ENCODE measurements at places on chromosomes 5 and 9.

DNA sequence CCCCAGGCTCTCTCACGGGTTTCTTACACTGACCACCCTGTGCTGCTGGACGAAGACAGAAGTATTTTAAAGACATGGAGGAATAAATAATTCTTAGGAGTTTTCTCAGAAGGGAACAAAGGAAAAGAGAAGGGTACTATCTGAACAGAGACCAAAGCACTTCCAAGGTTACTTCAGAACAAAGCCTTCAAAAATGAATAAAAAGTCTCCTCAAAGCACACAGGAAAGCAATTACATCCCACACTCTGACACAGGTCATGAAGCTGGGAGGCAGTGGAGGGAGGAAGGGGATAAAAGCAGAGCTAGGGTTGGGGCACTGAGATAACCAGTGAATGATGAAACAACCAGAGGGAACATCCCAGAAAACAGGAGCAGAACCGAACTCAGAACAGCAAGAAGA, 151.8 kb downstream of the ARSB start:
- no peak for DNase-seq

GRCh38 chr5:32504989-32505596, 60.6 kb upstream of the ZFR start:
- DNase-seq, result no peak

- DNase-seq, result no peak
Observed at GRCh38 chr5:173907284-173907683, 19.1 kb downstream of the CPEB4 start.

DNA sequence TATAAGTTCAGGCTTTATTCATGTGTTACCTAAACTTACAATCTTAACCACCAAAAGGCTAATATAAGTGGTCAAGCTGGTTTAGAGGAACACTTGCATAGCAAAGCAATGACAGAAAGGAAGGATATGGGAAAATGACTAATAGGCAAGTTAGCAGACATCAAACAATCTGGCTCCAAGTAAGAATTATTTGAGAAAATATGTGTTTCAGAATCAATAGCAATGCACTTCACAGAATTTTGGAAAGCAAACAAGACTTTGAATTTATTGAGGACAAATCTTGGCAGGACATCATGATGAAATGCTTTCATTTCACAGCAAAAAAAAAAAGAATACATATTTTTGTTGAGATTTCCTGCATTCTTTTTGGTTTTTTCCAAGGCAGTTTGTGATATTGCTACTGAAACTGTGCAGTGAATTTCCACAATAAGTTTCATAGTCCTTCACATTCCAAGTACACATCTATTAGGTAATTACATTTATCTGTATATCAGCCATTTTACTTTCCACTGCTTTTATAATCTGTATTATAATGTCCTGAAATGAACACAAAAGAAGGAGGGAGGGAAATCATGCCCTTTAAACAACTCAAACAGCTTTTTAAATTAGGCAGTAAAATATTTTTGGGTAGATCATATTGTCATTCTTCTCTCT, 417.9 kb downstream of the NR2F1-AS1 start:
- DNase-seq, result no peak

GRCh38 chr9:98129451-98129881, 10.4 kb upstream of the TRIM14 start:
- no peak for DNase-seq

DNA sequence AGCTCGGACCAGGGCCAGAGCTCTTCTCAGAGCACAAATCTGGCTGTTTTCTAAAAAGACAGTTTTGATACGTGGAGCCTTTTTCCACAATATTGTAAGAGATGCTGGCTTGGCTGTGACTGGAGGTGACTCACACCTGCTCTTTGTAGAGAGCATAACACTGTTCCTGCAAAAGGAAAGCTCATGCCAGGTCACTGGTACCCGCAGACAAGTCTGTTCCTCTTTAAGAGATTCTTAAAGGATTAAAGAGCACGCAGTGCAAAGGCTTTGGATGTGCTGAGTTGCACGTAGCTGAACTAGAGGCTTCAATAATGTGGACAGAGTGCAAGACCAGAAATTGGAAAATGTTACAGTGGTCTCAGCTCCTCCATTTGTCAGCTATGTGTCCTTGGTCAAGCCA, 19.0 kb downstream of the ACTL7B start:
- DNase-seq, result no peak

DNA sequence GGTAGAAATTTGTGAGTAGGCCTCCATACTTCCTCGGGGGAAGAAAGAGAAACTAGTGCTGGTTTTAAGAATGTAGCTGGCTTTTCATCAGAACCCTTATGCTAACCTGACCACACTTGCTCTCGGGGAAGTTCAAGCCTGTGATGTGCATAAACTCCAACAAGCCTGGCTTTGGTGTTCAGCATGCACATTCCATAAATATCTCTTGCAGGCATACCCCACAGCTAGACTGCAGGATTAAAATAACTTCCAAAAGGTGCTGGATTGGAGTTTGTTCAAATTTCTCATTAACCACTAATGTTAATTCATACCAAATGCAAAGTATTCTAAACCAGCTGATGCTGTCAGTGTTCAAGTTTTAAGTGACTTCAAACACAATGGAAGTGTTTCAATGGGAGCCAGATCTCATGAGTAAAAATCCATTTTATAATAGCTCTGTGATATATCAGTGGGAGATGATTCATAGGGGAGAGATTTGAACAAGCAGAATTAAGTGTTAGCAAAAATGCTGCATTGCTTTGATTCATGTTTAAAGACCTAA, 79.4 kb downstream of the NPR3 start:
- DNase-seq, result no peak

DNA sequence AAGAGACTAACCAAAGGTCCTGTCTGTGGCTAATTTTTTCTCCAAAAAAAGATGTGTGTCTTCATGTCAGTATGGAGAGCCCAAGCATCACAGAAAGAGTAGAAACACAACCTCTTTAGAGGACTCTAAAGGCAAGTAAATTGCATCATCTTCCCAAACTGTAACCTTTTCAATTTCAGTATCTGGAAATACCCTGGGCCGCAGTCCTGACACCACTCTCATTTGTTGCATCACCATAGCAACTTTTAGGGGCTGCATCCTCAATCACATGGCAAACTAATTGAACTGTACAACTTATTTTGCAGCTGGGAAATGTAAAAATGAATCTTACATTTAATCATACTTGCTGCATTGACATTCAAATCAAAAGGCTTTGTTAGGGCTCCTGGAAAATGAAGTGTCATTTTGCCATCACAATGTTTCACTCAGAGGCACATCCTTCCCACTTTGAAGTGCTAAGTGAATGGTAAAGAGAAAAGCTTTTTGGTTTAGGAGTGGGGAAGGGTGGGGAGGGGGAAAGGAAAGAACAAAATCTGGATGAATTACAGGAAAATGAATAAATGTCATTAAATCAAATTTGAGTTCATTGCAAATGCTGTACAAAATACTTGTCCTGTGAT, 60.6 kb upstream of the GRIA1 start:
- DNase-seq, result no peak

DNA sequence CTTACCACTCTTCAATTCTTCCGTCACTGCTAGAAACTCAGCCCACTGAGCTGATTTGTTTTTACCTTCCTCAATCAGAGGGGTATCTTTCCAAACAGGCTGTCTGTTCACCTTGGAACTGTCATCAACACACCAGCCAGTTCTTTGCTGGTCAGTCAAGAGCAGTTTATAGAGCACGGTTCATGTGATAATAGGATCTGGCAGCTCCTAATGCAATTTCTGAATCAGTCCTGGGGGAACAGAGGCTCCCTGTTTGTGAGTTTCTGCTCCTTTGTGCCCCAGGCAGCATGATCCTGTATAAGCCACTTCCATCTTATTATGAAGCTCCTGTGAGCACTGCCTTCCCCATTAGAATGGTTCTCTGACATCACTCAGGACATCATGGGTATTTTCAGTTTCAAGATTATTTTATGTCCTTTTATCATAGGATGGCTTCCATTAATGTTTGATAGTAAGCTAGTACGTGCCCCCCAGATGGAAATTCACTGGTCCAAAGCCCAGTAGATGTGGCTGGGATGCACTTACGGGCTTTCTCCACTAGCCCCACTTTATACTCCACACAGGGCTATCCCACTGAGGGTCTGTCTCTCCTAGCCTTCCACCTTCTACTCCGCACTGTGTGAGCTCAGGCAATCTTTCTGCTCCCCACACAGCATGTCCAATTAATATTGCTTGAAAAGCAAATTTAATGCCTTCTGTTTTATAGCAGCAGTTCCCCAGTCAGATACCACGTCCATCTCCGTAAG, 85.5 kb upstream of the SPIN1 start:
- no peak for DNase-seq

DNA sequence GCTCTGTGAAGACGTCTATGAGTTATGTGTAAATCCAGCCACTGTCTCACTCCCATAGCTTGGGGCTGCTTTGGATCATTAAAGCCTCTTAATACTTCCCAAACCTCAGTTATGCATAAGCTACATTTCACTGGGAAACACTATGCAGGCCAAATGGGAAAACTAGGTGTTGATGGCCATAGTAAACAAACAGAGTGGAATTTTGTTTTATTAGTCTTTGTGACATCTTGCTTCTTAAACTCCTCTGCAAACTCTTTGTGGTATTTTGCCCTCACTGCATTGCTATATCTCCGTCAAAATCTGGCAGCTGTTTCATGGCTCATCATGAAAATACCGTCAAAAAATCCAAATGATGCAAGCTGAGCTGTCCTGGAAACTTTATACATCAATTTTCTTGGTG, 167.2 kb upstream of the HMHB1 start:
- no peak for DNase-seq

DNA sequence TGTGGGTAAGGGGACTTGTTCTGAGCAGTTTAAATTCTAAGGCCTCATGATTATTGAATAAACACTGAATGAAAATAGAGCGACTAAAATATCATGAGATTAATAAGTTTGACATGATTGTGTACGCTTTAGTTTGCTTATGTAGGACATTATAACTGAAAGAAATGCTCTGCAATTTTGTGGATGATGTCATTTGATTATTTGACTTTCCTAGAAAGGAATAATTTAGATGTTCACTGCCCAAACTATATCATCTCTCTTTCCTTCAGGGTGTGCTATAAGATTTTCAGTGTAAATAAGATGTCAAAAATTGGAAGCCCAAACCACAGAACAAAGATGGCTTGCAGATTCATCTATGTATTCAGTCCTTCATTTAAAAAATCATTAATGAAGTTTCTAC, 115.7 kb upstream of the MTAP start:
- DNase-seq, result no peak

DNA sequence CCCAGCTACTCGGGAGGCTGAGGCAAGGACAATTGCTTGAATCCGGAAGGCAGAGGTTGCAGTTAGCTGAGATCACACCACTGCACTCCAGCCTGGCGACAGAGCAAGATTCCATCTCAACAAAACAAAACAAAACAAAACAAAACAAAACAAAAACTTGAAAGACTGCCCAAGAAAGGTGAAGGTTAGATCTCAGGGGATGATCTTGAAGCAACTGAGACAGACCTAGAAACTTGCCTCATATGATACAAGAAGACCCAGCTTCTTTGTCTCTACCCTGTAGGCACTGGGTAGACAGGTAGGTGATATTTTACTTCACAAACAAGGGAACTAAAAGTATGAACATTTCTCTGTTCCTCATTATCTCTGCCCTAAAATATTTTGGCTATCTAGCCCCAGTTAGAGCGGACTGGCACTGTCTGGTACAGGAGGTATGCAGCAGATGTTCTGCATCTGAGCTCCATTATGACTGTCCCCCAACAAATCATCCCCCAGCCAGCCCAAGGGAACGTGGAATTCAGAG, 26.3 kb upstream of the SHOC1 start:
- no peak for DNase-seq

DNA sequence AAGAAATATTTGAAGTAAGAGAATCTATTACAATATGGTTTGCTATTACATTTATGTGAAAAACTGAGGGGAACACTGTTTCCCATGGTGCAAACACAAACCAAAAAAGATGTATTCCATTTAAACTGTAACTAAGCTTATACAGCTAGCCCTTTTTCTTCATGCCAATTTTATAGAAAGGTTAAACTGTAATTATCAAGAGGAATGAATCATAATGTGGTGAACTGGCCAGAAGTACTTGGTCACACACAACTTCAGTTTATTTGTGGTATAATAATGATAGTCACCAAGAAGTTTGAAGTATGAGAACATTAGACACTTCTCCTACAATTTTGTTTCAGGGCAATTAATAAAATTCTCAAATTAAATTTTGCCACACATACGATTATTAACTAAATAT, 177.9 kb downstream of the XRCC4 start:
- no peak for DNase-seq

DNA sequence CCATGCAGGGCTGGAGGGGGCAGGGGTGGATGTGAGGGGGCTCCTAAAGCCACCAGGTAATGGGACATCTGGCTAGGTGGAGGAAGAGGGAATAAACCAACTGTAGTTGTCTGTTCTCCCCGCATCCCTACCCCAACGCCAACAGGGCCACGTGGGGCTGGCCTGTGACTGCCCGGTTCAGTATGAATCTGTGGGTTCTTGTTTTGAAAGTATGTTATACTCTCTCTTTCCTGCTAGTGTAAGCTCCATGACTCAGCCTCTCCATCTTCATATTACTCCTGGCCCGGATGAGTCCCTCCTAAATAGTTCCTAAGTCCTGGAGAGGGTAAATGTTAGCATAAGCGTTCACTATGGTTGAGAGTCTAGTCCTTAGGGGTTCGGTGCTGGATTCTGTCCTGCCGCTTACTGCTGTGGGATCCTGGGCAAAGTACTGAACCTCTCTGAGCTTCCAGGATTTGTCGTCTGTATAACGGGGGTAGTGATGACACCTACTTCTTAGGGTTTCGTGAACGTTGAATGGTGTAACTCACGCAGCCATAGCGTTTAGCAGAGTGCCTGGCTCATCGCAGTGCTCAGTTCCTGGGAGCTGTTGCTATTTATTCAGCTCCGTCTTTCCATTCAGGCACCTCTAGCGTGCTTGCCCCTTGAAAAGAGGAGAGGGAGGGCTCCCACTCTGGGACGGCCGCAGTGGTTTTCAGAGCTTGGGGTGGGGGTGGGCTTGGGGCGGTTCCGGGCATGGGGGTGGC, 28.8 kb downstream of the LHX2 start:
- DNase-seq, result no peak

- no peak for DNase-seq
Observed at GRCh38 chr5:966345-966710, 42.3 kb upstream of the NKD2 start.

- no peak for DNase-seq
Observed at GRCh38 chr9:112056996-112057395, 118.1 kb downstream of the SUSD1 start.

DNA sequence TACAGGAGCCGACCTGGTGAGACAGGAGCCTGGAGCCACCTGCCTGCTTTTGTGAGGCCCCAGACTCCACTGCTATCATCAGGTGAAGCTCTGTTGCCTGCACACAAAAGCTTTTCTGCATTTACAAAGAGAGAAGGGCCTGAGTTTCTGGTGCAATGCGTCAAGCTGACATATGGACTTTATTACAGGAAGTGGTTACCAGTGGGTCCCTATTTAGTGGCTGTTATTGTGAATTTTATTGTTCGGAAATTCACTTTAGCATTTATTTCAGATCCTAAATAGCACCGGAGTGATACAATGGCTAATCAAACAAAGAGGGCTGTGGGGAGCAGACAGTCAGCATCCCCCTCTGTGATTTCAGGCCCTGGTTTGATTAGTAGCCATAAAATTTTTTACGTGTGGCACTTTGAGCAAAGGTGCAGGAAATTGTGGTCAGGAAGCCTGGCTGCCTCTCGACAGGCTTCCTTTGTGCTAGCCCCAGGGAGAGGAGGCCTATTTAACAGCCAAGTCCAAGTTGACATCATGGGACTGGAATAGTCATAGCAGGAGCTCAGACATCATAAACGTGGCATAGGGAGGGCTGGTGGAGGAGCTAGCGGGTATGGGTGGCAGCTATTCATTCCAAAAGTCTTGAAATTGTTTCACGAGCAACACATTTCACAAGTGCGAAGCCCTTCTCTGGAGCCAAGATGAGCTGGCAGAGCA, 8.4 kb downstream of the TGFBI start:
- DNase-seq, result peak; percentile 11

GRCh38 chr5:74954919-74955318, 88.7 kb upstream of the FAM169A start:
- DNase-seq, result no peak

Data from CD8-positive, alpha-beta memory T cell (primary cell).